ENCODE measurements at places on chromosomes 1 and 21.

DNA sequence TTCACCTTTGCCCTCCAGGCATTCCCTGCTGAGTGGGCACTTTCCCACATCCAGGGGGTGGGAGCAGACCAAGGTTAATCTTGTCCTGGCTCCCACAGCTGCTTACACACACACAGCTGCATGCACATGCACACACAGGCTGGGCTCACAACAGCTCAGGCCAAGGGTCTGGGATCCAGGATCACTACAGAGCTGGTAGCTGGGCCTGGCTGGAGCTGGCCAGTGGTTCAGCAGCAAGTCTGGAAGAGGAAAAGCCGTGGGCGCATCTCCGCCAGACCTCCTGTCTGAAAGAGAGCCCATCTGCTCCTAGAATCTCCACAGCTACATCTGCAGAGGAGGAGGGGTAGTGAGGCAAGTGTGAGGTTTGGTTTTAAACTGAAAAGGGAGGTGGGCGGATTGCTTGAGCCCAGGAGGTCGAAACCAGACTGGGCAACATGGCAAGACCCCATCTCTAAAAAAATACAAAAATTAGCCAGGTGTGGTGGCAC lies 3.8 kb downstream of the CDK18 start:
- H3K36me3 ChIP-seq = no peaks in the 10 kb centered on the region
- no peak overlapping the region for H3K27ac ChIP-seq
- no peaks in the 10 kb centered on the region for H3K27me3 ChIP-seq
- H3K4me3 ChIP-seq = no peak overlapping the region
- no peaks in the 10 kb centered on the region for H3K4me1 ChIP-seq

- H3K4me3 ChIP-seq = no peak overlapping the region
- no peak overlapping the region for H3K27ac ChIP-seq
- no peaks in the 10 kb centered on the region for H3K4me1 ChIP-seq
- H3K36me3 ChIP-seq = no peaks in the 10 kb centered on the region
- DNase-seq = no peak
Observed at GRCh38 chr1:248622570-248623001, 12.3 kb downstream of the OR2T11 start.

GRCh38 chr1:235708390-235708962 lies 58.9 kb upstream of the GNG4 start:
- no peaks in the 10 kb centered on the region for H3K27me3 ChIP-seq
- no peak overlapping the region for H3K4me3 ChIP-seq
- H3K4me1 ChIP-seq = peaks cover 15% of the 10 kb centered on the region
- peak overlapping the region; percentile 3 for H3K27ac ChIP-seq
- DNase-seq = no peak

DNA sequence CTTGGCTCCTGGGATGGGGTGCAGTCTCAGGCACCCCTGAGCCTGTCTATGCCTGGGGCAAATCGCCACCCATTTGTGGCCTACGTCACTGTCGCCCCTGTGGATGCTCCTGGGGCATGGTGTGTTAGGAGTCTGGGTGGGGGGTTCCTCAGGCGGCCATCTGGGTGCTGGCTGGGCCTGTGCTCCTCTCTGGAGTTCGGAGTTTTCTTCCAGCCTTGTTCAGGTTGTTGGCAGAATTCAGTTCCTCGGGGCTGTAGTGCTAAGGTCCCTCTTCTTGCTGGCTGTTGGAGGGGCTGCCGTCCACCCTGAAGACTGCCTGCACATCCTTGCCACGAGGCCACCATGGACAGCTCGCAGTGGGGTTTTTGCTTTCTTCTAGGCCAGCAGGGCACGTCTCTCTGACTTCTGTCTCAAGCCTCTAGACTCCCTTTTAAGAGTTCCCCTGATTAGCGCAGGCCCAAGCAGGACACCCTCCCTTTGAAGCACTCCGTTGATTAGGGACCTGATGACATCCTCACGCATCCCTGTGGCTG lies 86.7 kb upstream of the C1orf174 start:
- H3K27me3 ChIP-seq = no peaks in the 10 kb centered on the region
- no peaks in the 10 kb centered on the region for H3K4me1 ChIP-seq
- DNase-seq = no peak

DNA sequence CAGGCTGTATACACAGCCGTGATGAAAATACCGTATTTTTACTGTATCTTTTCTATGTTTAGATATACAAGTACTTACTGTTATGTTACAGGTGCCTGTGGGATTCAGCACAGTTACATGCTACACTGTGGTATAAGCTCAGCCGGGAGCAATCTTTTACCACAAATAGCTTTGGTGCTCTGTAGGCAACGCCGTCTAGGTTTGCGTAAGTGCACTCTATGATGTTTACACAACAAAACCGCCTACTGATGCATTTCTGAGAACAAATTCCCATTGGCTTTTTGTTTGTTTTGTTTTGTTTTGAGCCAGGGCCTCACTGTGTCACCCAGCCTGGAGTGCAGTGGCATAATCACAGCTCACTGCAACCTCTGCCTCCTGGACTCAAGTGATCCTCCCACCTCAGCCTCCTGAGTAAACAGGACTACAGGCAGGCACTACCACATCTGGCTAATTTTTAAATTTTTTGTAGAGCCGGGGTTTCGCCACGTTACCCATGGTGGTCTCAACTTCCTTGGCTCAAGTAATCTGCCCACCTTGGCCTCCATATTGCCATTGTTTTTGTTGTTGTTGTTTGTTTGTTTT lies 81.0 kb downstream of the SCCPDH start:
- no peaks in the 10 kb centered on the region for H3K27me3 ChIP-seq
- DNase-seq = no peak
- H3K36me3 ChIP-seq = no peaks in the 10 kb centered on the region
- no peak overlapping the region for H3K4me3 ChIP-seq

- peaks cover 7% of the 10 kb centered on the region for H3K4me1 ChIP-seq
- no peaks in the 10 kb centered on the region for H3K27me3 ChIP-seq
- H3K36me3 ChIP-seq = no peaks in the 10 kb centered on the region
- H3K27ac ChIP-seq = no peak overlapping the region
Observed at GRCh38 chr1:183956559-183957188, 80.9 kb downstream of the COLGALT2 start.

DNA sequence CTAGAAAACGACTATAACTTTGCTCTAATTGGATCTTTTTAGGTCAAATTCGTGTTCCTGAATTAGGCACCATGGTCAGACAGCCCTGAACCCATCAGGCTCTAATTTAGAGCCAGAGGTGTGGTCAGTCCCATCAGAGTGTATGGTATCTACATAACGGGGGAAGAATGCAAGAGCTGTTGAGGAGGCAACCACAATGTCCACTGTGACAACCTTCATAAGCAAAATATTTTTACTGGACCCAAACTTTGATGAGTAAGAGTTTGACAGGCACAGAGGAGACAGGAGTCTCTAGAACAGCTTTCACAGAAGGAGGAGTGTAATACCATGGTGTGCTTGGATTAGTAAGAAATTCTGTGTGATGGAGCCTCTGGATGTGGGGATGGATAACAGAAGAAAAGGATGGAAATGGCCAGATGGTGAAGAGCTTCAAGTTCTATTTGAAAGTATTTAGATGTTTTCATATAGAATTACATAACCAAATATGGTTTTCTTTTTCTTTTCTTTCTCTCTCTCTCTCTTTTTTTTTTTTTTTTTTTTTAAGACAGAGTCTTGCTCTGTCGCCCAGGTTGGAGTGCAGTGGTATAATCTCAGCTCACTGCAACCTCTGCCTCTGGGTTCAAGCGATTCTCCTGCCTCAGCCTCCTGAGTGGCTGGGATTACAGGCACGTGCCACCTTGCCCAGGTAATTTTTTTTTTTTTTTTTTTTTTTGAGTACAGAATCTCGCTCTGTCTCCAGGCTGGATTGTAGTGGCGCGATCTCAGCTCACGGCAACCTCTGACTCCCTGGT lies 24.9 kb downstream of the UBE2U start:
- H3K4me1 ChIP-seq = no peaks in the 10 kb centered on the region
- H3K27me3 ChIP-seq = no peaks in the 10 kb centered on the region

GRCh38 chr1:23905461-23906025 lies 7.6 kb downstream of the CNR2 start:
- H3K27me3 ChIP-seq = no peaks in the 10 kb centered on the region
- H3K4me1 ChIP-seq = no peaks in the 10 kb centered on the region
- H3K36me3 ChIP-seq = no peaks in the 10 kb centered on the region
- H3K4me3 ChIP-seq = no peak overlapping the region
- no peak for DNase-seq

GRCh38 chr1:212037900-212038299 lies 2.4 kb downstream of the DTL start:
- no peak overlapping the region for H3K4me3 ChIP-seq
- no peak overlapping the region for H3K27ac ChIP-seq
- H3K4me1 ChIP-seq = no peaks in the 10 kb centered on the region
- no peak for DNase-seq
- H3K36me3 ChIP-seq = no peaks in the 10 kb centered on the region
- H3K27me3 ChIP-seq = no peaks in the 10 kb centered on the region

- no peaks in the 10 kb centered on the region for H3K36me3 ChIP-seq
Observed at GRCh38 chr1:116878804-116879477, 30.8 kb upstream of the PTGFRN start.

DNA sequence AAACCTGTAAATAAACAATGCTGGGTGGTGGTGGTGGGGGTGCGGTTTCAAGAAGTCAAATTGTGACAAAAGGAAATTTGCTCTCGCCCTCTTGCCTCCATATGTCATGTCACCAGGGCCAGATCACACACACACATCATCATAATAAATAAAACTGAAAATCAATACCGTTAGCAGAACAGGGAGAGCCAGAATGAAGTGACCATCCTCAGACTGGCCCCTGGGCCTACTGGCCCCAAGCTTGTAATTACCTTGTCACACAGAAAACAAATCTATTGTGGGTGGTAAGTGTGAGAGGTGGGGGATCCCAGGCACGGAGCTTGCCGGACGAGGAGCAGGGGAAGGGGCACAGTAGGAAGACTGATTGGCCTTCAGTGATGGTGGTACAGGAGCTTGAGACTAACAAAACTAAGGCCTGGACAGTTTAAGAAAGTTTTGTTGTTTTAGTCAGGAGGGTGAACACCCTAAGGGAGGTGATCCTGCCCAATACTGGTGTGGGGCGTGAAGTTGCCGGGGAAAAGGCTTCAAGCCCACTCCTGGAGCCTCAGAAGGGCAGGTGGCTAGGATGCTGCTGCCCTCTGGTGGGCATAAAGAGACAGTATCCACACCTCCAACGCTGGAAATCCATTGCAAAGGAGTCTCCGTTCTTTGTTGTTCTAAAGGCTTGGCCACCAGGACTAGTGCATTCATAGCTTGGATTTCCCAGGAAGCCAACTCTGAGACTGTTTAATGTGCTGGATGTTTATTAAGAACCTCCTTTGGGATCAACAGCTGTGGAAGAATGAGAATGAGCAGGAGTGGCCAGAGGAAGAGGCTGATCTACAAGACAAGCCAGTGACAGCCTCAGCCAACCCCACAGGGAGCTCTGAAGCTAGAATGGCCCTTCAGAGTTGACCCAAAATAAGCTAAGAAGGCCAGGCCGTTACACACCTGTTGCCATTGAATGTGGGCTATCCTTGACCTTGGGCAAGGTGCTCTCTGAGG lies 8.1 kb upstream of the C1orf216 start:
- no peaks in the 10 kb centered on the region for H3K4me1 ChIP-seq
- H3K27me3 ChIP-seq = no peaks in the 10 kb centered on the region
- no peak overlapping the region for H3K27ac ChIP-seq
- peak; percentile 36 for DNase-seq
- H3K36me3 ChIP-seq = no peaks in the 10 kb centered on the region

DNA sequence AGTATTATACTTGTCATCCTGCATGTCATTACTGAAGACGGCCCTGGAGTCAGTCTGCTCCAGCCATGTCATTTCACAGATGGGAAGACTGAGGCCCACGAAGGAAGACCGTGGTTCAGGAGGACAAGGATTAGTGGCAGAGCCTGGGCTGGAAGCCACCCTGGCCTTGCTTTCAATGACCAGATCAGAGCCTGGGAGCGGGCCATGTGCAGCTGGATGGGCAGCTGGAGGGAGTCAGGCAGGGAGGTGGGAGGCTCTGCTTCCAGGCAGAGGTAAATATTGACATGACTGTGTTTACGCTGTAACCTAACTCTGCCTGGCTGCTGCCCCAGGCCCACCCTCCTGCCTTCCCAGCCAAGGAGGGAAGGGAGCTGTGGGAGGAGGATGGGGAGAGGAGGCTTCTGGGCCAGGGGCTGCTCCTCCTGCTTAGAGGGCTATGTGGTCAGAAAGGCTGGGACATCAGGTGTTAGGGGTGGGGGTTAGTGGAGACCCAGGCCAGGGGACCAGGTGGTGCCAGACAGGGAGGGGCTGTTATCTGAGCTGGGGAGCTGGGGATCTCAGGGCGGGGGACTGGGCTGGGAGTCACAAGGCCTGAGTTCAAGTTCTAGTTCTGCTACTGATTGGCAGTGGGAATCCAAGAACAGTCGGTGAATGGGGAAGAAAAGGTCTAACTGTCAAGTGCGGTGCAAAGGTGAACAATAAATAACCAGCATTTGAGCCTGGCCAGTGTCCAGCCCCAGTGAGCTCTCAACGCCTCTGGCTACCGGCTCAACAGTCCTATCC lies 48.5 kb upstream of the ECE1 start:
- no peak overlapping the region for H3K4me3 ChIP-seq
- H3K27ac ChIP-seq = peak overlapping the region; percentile 84
- peaks cover 94% of the 10 kb centered on the region for H3K4me1 ChIP-seq
- DNase-seq = peak; percentile 94
- no peaks in the 10 kb centered on the region for H3K36me3 ChIP-seq
- no peaks in the 10 kb centered on the region for H3K27me3 ChIP-seq

DNA sequence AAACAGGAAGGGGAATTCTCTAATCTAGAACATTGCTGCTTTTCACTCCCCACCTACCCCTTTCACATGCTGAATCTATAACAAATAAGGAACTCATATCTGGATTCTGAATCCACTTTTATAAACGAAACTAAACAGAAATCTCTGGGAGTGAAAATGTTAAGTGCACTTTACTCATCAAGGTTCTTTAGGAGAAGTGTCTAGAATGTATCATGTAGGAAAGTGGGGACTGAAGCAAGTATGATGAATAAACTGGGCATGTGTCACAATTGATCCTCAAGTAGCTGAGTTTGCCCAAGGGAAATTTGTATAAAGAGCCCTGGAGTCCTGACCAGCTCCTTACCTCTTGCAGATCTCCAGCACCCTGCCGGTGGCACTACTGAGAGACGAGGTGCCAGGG lies 19.8 kb downstream of the AVPR1B start:
- H3K4me3 ChIP-seq = no peak overlapping the region
- H3K4me1 ChIP-seq = no peaks in the 10 kb centered on the region
- no peak overlapping the region for H3K27ac ChIP-seq
- H3K27me3 ChIP-seq = no peaks in the 10 kb centered on the region
- DNase-seq = no peak

GRCh38 chr1:163896001-163896400 lies 574.2 kb downstream of the NUF2 start:
- no peaks in the 10 kb centered on the region for H3K27me3 ChIP-seq
- H3K4me1 ChIP-seq = no peaks in the 10 kb centered on the region
- H3K4me3 ChIP-seq = no peak overlapping the region
- no peak for DNase-seq

DNA sequence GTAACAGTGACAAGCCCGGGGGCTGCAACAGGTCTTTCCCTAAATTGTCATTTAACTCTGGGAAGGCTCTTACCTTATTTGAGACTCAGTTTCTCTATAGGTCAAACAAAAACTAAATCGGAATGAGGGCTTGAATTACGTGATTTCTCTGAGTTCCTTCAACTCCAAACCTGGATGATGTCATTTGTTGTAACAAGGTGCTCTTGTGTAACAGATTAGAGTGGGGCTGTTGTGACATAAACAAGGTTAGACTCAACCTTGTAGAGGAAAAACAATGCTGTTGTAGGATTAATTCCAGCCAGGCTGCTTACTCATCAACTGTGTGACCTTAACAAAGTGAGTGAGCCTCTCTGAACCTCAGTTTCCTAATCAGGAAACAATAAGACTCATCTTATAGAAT lies 74.4 kb downstream of the SUSD4 start:
- no peak overlapping the region for H3K4me3 ChIP-seq
- H3K27me3 ChIP-seq = no peaks in the 10 kb centered on the region
- H3K27ac ChIP-seq = no peak overlapping the region
- no peaks in the 10 kb centered on the region for H3K36me3 ChIP-seq

Measured in pancreas (tissue), 10 donors.